ENCODE measurements at places on chromosomes 7 and 10.

DNA sequence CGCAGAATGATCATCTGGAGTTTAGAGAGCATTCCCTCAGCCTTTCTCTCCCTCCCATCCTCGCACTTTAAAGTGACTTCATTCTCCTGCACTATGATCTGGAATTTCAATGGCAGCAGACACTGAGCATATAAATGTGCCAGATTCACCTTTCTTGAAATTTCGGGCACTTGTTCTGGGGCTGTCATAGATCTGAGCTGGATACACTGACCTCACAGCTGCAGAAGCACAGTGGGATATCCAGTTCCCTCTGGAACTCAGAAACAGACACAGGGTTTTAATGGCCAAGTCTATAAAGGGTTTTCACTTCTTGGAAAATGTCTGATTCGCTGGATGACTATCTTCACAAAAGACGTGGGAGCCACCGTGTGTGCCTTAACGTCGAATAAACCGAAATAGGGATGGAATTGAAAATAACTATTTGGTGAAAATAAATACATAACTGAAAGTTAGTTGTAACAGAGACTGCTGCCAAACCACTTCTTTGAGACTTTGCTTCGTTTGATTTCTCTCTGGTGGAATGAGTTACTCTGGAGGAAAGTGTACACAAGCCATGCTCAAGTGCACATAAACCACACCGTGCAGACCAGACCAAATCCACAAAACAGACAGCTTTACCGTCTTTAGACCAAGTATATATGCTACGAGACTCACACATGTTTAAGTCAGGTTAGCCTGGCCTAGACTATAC, 126.1 kb downstream of the SVIL start:
- no peak for DNase-seq

DNA sequence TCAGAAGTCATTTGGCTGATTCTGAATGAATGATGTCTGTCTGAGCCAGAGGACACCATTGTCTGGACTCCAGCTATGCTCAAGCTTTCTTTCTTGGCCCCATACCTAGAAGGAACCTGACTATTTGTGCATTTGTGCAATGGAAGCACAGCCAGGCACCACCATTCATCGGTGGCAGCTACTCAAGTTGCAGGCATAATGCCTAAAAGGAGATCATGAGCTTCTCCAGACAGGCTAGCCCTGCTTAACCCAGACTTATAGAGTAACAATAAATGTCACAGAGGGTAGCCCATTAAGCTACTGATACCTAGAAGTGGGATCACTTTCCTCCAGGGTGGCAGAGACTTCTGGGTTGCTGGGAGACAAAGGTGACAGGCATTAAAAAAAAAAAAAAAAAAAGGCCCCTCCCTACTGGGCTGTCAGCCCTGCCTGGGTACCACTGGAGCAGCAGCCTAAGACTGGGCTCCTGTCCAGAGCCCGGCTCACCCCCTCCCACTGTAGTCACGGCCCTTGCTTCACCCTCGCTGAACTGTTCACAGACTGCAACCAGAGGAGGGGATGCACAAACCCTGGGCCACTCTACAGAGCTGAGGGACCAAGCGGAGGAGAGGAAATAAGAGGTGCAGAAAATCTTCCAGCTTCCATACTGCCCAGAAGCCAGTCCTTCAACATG, 75.4 kb upstream of the ATP6V0A4 start:
- no peak for DNase-seq

DNA sequence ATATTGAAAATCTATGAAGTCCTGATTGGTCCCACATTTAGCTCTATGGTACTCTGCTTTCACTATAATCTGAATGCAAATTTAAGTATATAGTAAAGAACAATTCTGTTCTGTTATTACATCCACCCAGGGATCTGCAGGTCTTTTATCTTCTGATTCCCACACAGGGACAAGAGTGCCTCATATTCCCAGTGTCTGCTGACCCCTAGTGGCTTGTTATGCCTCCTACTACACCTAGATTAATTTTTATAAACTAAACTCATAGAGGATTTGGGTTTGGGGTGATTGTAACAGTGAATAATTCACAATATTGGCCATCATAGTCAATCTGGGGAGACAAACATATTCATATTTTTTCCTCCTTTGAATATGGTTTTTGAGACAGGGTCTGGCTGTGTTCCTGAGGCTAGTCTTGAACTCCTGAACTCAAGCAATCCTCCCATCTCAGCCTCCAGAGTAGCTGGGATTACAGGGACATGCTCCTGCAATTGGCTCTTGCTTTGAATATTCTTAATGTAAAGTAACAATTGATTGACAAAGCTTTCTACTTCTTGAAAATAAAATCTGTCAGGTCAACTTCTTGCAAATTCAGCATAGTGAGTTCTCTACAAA, 282.1 kb downstream of the KCND2 start:
- no peak for DNase-seq

- DNase-seq: no peak
Measured at GRCh38 chr7:48101968-48102367, 12.9 kb downstream of the UPP1 start.

GRCh38 chr10:44801383-44802327, 109.5 kb upstream of the TMEM72 start:
- peak; percentile 93 for DNase-seq

DNA sequence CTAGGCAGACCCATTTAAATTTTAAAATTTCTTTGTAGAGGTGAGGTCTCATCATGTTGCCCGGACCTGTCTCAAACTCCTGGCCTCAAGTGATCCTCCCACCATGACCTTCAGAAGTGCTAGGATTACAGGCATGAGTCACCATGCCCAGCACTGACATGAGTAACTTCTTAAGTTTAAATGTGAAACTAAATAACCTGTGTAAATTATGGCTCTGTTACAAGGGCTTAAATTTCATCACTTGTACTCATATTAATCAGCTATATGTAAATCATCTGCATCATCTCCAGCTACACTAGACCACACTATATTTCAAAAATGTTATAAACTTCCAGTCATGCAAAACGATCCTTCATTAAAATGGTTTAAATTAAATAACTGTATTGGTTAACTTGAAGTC, 56.1 kb downstream of the ATAD1 start:
- no peak for DNase-seq

- DNase-seq: no peak
Measured at GRCh38 chr7:111132833-111133232, 41.9 kb downstream of the LRRN3 start.

DNA sequence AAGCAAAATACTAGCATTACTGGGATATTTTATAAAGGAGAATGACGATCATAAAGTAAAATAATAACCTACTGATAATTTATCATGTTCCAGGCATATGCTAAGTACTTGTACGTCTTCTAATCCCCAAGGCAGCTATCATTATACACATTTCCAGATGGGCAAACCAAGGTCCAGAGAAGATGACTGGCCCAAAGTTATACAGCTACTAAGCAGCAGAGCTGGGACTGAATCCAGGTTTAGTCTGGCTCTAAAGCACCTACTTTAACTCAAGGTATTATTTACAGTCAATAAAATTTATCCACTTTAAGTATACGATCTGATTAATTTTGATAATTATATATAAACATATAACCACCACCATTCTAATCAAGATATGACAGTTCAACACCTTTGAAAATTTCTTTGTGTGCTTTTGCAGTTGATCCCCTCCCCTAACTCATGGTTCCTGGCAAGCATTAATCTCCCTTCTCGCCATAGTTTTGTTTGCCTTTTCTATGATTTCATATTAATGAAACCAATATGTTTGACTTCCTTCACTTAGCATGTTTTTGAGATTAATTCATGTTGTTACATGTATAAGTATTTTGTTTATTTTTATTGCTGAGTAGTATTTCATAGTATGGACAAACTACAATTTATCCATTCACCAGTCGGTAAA, 126.7 kb downstream of the CPEB3 start:
- DNase-seq: no peak

DNA sequence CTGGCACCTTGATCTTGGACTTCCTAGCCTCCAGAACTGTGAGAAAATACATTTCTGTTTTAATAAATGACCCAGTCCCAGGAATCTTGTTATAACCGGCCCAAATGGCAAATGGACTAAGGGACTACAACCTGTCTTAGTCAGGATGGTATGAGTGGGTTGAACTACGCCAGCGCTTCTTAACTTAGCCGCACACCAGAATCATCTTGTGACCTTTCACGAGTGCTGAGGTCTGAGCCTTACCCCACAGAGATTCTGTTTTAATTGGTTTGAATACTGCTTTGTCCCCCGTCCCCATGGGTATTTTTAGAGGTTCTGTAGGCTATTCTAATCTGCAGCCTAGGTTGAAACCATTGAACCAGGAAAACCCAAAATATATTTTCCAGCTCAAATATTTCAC, 48.0 kb downstream of the PFKFB3 start:
- DNase-seq: no peak

- DNase-seq: no peak
Measured at GRCh38 chr7:510782-511281, 8.8 kb downstream of the PDGFA start.

- DNase-seq: no peak
Measured at GRCh38 chr10:125084191-125084613, 76.2 kb downstream of the CTBP2 start.

DNA sequence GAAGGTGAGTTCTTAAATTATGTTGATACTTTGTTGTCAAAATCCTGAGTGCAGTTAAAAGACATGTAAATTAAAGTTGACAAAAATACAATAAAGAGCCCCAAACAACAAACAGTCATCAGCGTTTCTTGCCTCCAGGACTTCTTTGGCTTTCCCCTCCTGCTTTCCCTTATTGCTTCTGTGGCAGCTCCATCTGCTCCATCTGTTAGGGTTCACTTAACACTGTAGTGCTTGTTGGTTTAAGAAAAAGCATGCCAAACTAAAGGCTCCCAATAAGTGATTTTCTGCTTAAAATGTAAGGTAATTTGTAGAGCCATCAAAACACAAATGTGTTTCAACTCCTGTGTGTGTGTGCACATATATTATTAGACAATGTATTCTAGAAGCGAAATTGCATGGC, 254.3 kb upstream of the GNAI1 start:
- DNase-seq: no peak

DNA sequence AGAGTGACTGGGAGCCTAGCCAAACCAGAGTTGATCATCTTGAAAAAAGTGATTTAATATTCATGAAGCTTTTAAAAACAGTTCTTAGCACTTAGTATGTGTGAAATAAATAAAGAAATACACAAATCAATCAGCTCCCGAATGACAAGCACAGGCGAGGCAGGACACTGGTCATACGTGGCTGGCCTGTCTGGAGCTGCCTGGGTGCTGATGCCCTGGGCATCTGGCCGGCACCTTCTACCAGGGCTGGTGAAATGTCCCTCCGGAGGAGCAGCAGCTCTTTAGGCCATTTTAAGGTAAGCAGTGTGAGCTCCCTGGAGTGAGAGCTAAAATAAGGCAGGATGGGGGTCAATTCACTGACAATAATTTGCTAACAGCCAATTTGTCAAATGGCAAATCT, 23.7 kb downstream of the IL15RA start:
- no peak for DNase-seq

GRCh38 chr10:78264361-78264760, 230.7 kb downstream of the RPS24 start:
- no peak for DNase-seq
